ENCODE measurements at places on chromosomes 12 and 14.

GRCh38 chr12:162467-163307 lies 51.3 kb downstream of the SLC6A12 start:
- no peak for DNase-seq

- no peak for DNase-seq
These were observed 486.5 kb downstream of the ZFP36L1 start for GRCh38 chr14:68306265-68306933.

- DNase-seq = no peak
These were observed 985.7 kb upstream of the FBXO33 start for GRCh38 chr14:40417777-40418401.

GRCh38 chr14:103304706-103305105 lies 29.3 kb upstream of the EIF5 start:
- DNase-seq = no peak
